ENCODE measurements at places on chromosomes 2 and 18. TPM values are rescaled to one million over a fixed set of nuclear protein-coding genes. Genes with fewer than 3 reads are reported as not detected.

- peak; percentile 82 for ATAC-seq
Observed at GRCh38 chr2:147888680-147889079, 43.9 kb downstream of the ACVR2A start.

DNA sequence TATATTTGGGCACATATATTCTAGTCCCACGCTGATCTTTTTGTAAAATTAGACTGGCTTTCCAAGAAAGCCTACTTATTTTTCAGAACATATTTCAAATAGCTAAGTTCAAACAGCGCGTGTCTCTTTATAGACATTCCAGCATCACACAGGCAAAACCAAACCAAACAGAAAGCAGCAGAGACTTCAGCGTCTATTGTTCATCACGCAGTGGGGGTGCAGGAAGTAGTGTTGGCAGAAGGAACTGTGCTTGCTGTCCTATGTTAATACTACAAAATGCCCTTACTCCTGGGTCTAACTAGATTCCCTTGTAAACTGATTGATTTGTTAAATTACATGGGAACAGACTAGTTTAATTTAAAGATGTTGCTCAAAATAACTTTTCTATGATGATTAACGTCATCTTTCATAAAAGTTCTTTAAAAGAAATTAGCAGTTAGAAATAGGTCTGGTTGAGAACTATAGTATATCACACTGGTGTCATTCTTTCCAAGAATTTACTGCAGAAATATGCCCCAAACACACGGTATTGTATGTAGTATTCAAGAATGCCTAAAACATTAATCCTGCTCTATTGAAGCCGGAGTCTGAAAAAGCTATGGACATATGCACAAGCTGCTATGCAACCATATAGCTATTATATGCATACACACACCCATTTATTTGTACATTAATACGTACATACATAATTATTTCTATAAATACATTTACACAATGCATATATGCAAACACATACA, 436.3 kb downstream of the CBLN2 start:
- no peak for ATAC-seq

Gene SLC25A52
- not detected for total RNA-seq

GRCh38 chr2:118133916-118134315, 45.6 kb downstream of the INSIG2 start:
- ATAC-seq = peak; percentile 32

DNA sequence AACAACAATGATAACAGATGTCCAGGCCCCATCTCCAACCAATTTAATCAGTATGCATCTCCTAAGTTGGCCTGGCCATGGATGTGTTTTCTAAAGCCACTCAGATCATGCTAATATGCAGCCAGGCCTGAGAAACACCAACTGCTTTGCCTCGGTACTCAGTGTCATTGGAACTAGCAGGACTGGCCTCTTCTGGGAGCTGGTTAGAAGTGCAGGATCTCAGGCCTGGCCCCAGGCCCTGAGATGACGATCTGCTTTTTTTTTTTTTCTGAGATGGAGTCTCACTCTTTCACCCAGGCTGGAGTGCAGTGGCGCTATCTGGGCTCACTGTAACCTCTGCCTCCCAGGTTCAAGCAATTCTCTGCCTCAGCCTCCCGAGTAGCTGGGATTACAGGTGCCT, 69.1 kb downstream of the IRS1 start:
- no peak for ATAC-seq

DNA sequence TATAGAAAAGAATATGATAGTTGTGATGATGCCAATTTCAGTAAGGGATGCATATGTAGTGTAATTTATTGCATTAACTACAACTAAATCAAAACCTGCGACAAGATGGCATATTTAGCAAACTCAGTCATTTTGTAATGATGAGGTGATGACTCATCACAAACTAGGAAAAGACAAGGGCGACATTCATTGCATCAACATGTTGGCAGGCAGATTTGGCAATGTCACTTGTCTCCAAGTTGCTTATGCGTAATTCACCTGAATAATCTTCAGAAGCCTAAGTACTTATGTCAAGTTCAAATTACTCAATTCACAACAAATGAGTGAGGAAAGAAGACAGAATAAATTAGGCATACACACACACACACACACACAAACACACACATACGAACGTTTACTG, 273.2 kb upstream of the RGPD4 start:
- ATAC-seq = no peak

- ATAC-seq = no peak
Observed at GRCh38 chr2:168552450-168552856, 96.4 kb downstream of the CERS6 start.

All from activated T-helper 17 cell treated with anti-CD3 and anti-CD28 coated beads, Interleukin-2, amount 50 U/mL, for 72 hours (primary cell).